NCI-H345 (cell line): ENCODE measurements at places on chromosomes 12 and 14.
A peak's percentile ranks its signal among the peaks of the same experiment; 100 is the strongest.

DNA sequence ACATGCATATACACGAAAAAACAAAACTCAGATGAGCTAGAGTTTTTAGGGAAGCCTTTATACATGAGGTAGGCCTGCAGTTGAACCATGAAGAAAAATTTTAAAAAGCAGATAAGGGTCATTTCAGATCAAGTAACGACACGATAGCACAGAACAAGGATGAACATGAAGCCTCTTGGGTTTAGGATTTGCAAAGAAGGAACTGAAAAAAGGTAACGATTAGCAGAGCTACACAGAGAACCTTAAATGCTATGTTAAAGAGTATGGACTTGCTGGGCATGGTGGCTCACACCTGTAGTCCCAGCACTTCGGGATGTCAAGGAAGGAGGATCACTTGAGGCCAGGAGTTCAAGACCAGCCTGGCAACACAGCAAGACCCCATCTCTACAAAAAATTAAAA is 96.1 kb upstream of the HECTD1 start:
- DNase-seq = no peak

- no peak for DNase-seq
These were observed 28.2 kb upstream of the BCL11B start for GRCh38 chr14:99300190-99300589.

DNA sequence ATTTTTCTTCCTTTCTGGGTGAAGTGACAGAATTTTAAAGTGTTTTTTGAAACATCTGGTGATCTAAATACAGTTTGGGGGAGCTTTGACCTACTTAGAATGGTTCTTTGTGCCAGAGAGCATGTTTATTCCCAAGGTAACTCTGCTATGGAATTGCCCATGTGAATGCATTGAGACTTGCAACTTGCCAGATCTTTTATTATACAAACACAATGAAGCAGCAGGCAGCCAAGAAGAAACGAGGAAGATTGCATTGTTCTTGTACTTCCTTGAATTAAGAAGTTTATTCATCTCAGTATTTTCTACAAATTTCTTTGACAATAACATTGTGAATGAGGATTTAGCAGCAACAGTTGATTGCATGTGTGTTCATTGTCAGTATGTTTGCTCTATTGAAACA is 55.5 kb downstream of the FGD4 start:
- no peak for DNase-seq

DNA sequence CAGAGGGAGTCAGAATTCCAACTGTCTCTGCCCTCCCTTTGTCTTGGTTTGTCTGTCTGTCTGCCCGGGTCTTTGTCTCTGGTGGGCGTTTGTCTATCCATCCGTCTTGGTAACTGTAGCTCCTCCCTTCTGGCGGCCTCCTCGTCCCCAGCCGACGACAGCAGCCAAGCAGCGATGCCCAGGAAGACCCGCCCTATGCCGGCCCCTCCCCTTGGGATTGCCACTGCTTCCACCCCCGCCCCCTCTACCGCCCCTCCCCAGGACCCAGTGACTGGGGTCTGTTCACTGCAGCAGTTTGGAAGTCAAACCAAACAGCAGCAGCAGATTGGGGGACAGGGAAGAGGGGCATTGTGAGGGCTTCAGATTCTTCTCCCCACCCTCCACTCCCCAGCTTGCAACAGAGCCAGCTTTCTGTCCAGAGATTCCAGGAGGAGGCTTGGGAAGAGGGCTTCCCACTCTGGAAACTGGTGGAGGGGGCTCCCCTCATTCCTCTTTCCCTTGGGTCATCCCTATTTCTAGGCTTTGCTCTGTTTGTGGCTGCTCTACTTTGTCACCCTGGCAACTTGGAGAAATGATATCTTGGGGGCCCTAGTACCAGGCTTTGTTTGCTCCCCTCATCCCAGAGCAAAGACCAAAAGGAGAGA is 2.4 kb upstream of the RARG start:
- DNase-seq = no peak

- no peak for DNase-seq
These were observed 38.8 kb upstream of the WSCD2 start for GRCh38 chr12:108090107-108090899.

- DNase-seq = no peak
These were observed 253.4 kb upstream of the SFSWAP start for GRCh38 chr12:131457331-131458047.

DNA sequence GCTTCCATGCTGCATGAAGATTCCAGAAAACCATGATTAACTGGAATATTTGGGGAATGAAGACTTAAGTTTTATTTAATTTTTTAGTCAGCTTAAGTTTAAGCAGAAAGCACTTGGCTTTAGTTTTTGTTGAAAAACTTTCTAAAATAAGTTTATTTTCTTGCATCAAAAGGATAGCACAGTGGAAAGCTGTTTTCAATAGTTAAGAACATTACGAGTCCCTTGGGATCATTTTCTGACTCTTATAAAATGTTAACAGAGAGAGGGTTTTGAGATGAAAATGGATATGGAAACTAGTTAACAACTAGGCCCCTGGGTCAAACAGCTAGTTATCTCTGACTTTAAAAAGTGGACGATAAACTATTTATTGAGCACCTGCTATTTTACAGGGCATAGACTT is 181.9 kb upstream of the SLC38A2 start:
- DNase-seq = no peak

DNA sequence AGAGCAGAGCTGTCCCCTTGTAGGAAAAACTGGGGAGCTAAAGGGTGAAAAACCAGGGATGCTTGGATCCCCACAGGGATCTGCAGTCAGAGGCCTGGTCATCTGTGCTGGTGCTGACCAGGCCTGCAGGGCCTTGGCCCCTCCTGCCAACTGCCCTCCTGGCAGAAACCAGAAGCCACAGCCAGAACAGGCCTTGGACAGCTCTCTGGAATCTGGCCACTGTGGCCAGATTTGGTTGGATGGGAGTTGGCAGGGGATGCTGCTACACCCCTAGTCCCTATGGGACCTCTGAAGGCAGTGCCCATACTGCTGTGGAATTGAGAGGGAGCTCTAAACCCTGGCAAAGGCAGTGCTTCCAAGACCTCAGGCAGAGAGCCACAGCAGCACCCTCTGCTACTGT is 9.2 kb upstream of the GPX2 start:
- no peak for DNase-seq

GRCh38 chr12:12719496-12719895 is 2.3 kb downstream of the CDKN1B start:
- peak; percentile 14 for DNase-seq

DNA sequence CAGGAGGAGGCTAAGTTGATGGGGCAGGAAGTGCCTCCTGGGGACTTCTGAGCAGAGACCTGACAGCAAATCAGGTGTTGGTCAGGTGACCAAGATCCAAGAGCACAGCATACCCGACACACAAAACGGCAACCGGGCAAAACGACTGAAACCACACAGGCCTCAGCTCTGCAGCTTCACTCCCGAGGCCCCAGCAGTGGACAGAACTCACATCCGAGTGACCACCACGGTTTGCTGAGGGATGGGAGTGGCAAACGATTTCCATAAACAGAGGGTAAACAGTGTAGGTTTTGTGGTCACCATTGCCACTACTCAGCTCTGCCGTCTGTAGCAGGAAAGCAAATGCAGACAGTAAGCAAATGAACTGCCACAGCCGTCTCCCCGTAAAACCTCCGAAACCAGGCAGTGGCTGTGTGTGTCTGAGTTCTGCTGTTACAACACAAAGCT is 14.4 kb downstream of the CHFR start:
- no peak for DNase-seq

GRCh38 chr12:110860833-110861296 is 14.1 kb downstream of the CCDC63 start:
- no peak for DNase-seq

GRCh38 chr14:36556811-36557433 is 25.5 kb downstream of the NKX2-8 start:
- DNase-seq = peak; percentile 41

GRCh38 chr12:47080725-47081502 is 1.2 kb upstream of the AMIGO2 start:
- DNase-seq = peak; percentile 11

DNA sequence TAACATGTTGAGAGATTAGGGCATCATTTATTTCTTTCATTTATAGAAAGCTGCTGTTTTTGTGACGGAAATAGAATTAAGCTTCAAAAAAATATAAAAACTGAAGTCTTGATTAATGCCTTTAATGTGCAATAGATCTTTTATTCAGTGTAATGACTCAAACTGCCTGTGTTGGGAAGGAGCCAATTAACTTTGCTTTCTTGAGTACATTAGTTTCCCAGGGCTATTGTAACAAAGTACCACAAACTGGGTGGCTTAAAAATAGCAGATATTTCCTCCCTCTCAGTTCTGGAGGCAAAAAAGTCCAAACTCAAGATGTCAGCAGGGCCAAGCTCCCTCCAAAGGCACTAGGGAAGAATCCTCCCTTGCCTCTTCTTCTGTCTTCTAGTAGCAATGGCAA is 36.6 kb downstream of the EID3 start:
- DNase-seq = no peak

- no peak for DNase-seq
These were observed 203.5 kb upstream of the NOS1 start for GRCh38 chr12:117564881-117565280.

- DNase-seq = no peak
These were observed 84.5 kb downstream of the PLEKHG3 start for GRCh38 chr14:64788706-64789105.

DNA sequence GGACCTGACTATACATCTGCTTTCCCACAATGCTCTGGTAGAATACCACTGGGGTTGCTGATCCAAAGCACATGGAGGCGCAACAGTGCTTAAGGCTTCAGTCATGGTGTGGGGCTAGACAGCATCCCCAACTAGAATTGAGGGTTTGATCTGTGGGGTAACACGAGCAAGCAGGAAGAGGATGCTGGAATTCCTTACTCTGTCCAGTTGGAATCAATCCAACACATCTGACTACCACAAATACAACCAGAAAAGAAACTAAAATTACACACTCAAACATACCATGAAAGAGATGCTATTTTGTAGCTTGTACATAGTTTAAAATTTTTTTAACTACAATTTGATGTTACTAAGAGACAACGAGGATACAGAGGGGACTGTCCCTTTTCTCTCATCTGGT is 40.4 kb upstream of the GTF2A1 start:
- DNase-seq = no peak

DNA sequence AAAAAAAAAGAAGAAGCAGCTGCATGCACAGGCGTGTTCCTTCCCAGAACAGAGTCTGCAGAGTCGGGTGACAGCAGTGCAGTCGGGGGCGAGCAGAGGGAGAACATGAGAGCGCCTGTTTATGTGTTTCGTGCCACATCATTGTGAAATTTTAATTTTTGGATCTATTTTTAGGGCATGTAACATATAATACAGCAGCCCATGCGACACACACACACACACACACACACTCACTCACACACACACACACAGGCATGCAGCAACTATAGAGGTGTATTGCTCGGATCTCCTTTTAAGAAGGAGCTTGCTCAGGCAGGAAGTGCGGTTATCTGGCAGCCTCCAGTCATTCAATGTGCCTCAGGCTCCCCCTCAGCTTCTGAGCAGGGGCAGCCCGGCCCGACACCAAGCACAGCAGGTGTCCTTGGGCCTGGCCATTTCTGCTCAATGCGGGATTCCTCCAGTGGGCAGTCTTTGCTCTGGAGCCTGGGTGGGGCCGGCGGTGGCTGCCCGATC is 71.8 kb downstream of the ZNF664 start:
- DNase-seq = no peak

- DNase-seq = peak; percentile 24
These were observed at the start of gene CRACR2A for GRCh38 chr12:3752741-3753486. Gene CRACR2A, minus strand, starts transcription at chr12:3753109. Its CDS starts 56,110 bp downstream, at chr12:3696999.

GRCh38 chr12:124747426-124748161 is 116.1 kb downstream of the SCARB1 start:
- DNase-seq = no peak

DNA sequence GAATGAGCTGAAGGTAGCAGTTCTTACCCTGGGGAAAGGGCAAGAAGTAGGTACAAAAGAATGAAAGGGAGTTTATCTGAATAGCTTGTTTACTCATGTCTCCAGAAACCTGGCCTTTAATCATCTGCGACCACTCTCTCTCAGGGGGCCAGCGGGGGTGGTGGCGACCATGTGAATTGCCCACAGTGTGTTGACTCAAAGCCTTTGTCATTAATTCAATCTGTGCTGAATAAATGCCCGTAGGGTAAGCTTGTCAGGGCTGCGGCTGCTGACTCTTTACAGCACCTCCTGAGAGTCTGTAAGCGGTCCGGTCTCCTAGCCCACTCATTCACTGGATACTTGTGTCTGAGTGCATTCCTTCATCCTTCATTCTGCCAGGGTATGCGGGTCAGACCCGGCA is 874.4 kb downstream of the SLC6A15 start:
- DNase-seq = no peak

- no peak for DNase-seq
These were observed 36.0 kb downstream of the AMN start for GRCh38 chr14:102958461-102958860.

GRCh38 chr14:76719666-76720065 is 41.6 kb upstream of the VASH1 start:
- DNase-seq = no peak
